Stimulated activated CD8-positive, alpha-beta memory T cell treated with anti-CD3 and anti-CD28 coated beads, Interleukin-7, amount 100 ng/mL, for 24 hours (primary cell): ENCODE measurements at places on chromosomes 1 and 21.

GRCh38 chr1:100721526-100722207 is 2.1 kb downstream of the VCAM1 start:
- DNase-seq, result no peak

GRCh38 chr1:200877839-200878551 is 5.2 kb downstream of the GPR25 start:
- no peak for DNase-seq

- DNase-seq, result no peak
Measured at GRCh38 chr21:42453986-42454570, 41.9 kb downstream of the RSPH1 start.

- peak; percentile 92 for DNase-seq
Measured at GRCh38 chr1:184754476-184755225, at the start of gene EDEM3. Gene EDEM3, minus strand, starts transcription at chr1:184754858. Its CDS starts 212 bp downstream, at chr1:184754646.

DNA sequence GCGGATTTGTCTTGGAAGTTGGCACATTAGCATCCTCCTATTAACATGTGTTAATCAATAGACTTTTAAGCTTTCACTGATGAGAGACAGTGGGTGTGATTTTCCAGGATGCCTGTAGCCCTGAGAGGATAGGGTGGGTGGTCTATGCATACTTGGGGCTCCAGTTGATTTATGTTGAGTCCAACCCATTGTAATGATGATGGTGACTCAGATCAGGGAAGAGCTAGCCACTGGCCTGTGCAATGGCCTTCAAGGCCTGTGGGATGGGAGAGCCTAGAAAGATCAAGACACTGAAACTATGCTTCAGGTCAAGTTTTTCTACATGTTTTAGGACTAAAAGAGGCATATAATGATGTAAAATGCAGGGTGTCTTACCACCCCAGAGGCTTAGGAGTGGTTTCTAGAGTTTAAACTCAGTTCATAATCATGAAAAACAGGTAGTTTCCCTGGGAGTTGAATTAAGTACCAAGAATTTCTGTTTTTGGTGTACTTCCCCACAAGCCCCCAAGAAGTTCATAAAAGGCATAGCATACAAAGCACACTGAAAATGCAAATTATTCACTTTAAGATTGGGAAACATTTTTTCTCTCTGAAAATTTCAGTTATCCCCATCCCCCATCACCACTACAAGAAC is 19.9 kb downstream of the BEND5 start:
- no peak for DNase-seq

DNA sequence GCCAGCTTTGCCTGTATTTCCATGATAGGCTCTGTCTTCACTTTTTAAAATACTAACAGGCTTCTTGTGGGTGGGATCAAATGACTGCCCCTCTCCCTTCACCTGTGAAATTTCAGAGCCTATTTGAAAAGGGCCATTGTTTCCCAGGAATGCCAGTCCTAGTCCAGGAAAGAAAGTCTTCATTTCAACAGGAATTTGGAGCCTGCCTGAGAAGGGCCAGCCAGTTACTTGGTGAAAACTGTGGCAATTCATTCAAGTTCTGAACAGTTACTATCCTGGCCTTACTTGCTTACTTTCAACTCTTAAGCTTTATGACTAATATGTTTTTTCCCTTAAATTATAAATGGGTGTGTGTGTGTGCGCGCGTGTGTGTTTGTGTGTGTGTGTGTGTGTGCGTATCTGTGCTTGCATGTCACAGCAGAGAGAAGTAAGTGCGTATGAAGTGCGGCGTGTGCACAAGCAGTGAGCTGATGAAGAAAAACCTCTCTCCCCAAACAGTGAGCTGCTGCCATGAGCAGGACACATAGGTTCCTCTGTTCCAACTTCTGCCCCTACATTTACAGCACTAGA is 67.5 kb upstream of the RNPC3 start:
- DNase-seq, result no peak

- DNase-seq, result no peak
Measured at GRCh38 chr1:78223417-78224215, 177.8 kb downstream of the GIPC2 start.

DNA sequence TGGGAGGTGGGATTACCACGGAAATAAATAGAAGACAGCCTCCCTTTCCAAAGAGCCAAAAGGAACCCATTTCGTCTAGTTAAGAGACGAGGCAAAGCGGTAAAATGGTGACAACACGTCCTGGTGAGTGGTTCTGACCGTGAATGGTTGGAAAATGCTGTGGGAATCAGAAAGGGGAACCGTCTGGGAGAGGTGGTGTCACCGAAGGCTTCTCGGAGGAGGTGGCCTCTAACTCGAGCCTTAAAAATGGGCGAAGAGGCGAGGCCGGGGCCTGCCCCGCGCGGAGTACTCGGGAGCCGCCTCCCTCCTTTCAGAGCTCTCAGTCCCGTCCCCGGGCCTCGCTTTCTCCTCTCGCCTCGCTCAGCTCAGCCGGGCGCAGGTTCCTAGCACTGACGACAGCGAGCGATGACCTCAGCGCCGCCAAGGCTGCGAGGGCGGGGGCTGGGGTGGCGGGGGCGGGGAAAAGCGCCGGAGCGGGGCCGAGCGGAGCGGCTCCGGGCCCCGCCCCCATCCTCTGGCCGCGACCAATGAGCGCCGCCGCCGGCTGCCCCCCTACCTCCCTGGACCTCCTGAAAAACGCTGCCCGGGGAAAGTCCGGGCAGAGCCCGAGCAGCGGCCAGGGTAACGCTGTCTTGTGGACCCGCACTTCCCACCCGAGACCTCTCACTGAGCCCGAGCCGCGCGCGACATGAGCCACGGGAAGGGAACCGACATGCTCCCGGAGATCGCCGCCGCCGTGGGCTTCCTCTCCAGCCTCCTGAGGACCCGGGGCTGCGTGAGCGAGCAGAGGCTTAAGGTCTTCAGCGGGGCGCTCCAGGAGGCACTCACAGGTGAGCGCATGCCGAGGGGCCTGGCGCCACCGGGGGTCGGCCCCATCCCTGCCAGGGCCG is at the start of gene BTG2:
TSS of gene BTG2 (plus strand) at position 601 of the 890 bp plus-strand sequence. CDS start at position 689, 88 bp downstream.
- peak; percentile 66 for DNase-seq

DNA sequence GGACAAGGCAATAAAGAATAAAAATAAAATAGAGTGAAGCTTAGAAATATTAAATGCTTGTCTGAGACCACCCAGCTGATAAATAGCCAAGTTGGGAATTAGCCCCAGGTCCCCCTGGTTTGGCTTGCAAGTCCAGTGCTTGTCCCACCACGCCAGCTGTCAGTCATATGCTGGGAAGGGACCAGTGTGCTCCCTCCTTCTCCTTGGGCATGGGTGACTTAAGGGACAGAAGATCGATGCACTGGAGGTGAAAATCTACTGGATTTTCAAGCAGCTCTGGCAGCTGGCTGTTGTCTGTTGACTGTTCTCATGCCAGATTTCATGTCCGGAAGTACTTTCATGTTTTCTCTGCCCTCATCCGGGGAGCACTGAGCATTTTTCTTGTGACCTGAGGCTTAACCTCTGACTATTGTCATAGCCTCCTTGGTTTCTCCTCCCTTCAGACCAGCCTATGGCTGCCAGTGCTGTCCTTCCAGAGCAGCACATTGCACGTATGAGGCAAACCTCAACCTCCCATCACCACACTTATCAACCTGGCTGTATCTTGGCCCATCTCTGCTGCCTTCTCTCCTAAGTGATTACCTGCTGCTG is 12.4 kb downstream of the LMOD1 start:
- no peak for DNase-seq

- DNase-seq, result no peak
Measured at GRCh38 chr1:203239081-203239480, 9.6 kb upstream of the CHIT1 start.

DNA sequence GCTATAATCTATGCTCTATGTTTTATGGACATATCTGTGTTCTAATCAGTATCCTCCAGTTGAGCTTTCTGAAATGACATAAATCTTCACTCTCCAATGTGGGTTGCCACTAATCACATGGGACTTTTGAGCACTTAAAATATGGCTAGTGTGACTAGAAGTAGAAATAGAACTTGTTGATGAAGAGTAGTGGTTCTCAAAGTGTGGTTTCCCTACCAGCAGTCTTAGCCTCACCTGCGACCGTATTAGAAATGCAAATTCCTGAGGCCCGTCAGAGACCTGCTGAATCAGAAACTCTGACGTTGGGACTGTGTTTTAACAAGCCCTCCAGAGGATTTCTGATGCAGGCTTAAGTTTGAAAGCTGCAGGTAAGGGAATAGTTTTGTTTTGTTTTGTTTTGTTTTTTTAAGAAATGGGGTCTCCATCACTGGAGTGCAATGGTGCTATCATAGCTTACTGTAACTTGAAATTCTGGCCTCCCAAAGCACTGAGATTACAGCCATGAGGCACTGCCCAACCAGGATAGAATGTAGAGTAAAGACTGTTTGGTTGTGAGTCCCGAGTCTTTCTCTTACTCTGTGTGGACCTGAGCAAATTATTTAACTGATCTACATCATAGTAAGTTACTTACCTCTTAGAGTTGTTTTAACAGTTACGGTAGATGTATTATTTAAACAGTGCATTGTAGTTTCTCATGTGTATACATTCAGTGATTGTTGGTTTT is 21.7 kb downstream of the GLRX2 start:
- no peak for DNase-seq

GRCh38 chr1:232416026-232416568 is 213.8 kb downstream of the SIPA1L2 start:
- no peak for DNase-seq

DNA sequence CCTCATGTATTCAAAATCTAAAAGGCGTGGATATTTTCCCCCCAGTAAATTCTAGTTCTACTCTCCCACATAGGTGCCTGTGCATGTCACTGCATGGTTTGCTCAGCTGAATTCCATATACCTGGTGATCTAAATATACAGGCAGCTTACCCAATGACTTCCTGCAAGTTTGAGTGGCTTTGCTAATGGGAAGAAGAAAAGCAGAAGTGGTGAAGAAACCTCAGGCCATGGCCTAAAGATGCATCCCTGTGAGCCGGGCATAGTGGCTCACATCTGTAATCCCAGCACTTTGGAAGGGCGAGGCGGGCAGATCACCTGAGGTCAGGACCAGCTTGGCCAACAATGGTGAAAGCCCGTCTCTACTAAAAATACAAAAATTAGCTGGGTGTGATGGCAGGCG is 11.5 kb downstream of the SLC44A3 start:
- no peak for DNase-seq

DNA sequence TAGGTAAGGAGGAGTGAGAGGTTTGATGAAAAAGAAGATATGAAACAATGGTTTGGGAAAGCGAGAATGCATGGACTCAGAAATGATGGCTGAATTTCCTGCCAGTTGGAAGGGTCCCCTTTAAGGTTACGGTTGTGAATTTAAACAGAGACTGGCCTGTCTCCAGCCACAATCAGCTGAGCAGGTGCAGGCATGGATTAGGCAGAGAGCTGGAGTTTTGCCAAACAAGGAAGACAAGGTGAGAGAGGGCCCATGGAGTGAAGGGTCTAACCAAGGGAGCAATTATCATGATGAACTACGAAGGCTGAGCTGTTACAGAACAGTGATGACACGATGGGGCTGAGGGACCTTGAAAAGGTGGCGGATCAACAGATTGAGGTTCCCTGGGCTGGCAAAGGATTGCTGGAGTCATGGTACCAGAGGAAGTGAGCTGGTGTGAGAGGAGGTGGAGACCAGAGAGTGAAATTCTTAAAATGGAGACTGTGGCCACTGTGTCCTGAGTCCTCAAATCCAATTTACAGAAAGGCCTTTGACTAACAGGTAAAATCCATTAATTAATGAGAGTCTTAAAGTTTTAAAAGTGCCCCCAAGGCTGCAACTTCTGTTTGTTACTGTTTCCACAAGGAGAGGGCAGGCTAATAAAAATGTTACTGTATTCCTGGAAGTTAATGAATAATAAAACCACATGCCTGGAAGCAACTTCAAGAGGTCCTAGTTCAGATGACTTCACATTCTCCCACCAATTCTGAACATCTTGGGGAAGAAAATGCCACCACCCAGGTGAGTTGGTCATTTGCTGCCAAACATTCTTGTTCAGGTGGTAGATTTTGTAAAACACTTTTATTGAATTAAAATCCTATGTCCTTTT is 41.5 kb downstream of the LHX9 start:
- DNase-seq, result no peak

- no peak for DNase-seq
Measured at GRCh38 chr1:60596791-60597750, 485.3 kb upstream of the NFIA start.

GRCh38 chr1:16451841-16452528 is 11.5 kb downstream of the NECAP2 start:
- no peak for DNase-seq

GRCh38 chr1:77434967-77435366 is 153.1 kb downstream of the AK5 start:
- no peak for DNase-seq

DNA sequence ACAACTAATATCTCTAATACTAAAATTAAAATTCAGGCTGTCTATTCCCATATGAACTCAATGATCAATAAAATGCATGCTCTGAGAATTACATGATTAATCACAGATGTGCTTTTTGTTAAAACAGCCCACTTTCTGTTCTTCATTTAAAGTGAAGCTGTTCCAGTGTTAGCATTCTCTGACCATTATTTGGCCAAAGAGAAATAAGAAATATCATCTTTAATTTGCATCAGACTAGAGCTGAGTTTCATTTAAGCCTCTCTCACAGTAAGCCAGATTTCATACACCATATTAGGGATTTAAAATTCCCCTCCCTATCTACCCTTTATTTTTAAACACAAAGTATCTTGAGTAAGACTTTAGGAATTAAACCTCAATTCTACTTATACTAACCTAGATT is 261.6 kb downstream of the TPR start:
- DNase-seq, result no peak

DNA sequence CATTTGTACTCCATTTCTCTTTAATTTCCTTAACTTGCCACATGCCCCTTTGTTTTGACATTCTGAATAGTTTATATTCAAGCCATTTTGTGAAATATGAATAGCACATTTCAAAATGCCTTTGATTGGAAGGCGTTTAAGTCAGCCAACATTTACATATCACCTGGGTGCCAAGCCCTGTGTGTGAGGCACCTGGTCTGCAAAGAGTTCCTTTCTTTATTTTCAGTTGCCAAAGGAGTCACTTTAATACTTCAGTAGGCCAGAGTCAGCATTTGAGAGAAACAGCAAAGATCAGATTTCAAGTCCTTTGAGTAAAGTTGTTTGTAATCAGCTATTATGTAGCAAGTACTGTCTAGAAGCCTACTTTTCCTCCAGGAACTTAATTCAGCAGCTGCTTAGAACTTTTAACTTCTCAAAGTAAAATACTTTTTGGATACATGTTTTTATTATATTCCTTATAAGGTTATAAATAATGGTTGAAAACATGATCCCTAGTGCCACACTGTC is 70.8 kb downstream of the DTL start:
- DNase-seq, result no peak

- DNase-seq, result no peak
Measured at GRCh38 chr21:21236996-21237395, 238.8 kb downstream of the NCAM2 start.

- no peak for DNase-seq
Measured at GRCh38 chr21:40331172-40331571, 463.9 kb downstream of the PCP4 start.

- peak; percentile 7 for DNase-seq
Measured at GRCh38 chr1:32014199-32014947, 705 bp downstream of the KHDRBS1 start.

DNA sequence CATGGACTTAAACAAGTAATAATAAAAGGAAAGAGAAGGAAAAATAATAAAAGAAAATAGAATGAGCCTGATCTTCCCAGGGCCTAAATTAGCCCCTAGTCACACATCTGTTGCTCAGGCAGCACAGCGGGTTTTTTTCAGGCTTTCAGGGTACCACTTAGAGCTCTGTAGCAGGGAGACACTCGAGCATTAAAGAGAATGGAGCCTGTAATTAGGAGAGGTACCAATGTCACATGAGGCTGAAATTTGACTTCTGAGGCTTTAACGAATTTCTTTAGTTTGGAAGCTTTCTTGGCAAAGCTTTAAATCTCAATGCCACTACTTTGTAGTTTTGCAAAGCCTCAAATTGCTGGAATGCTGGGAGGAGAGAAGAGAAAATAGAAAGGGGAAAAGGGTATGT is 116.3 kb downstream of the AK5 start:
- DNase-seq, result no peak

- DNase-seq, result peak; percentile 74
Measured at GRCh38 chr1:40668769-40669525, 3.5 kb upstream of the RIMS3 start.
